Activated CD8-positive, alpha-beta T cell treated with anti-CD3 and anti-CD28 coated beads, Interleukin-2, amount 10 ng/mL, durations not matched to agents 7 days and 5 days (primary cell): ENCODE measurements at places on chromosomes 1 and 21. TPM values are rescaled to one million over a fixed set of nuclear protein-coding genes. Genes with fewer than 3 reads are reported as not detected.

CYP4A22 gene
- not detected for total RNA-seq

CRABP2 gene
- total RNA-seq, result 1.3 TPM

MYCL gene
- not detected for total RNA-seq

UTS2 gene
- total RNA-seq, result not detected

IL24 gene
- not detected for total RNA-seq

KDF1 gene
- total RNA-seq, result not detected

UBE2U gene
- not detected for total RNA-seq

RNF207 gene
- 2.0 TPM for total RNA-seq

DNA sequence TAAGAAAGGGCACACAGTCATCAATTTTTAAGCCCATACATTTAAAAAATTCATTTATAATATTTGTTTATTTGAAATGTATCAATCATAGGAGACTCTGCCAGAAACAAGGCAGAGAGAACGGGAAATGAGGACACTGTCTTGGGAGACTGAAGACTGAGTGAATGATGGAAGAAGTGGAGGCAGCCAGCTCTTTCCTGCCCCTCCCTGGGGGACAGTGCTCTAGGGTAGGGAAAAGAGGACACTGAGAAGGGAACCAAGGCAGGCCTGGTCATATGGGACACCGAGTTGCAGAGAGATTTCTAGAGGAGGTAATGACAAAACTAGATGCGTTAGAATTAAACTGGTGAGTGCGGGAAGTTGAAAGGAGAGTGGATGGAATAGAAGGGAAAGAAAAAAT, 31.6 kb downstream of the EEIG2 start:
- no peak for DNase-seq
- no peaks in the 10 kb centered on the region for H3K27me3 ChIP-seq
- peaks cover 24% of the 10 kb centered on the region for H3K4me1 ChIP-seq
- peaks cover 1% of the 10 kb centered on the region for H3K36me3 ChIP-seq
- no peak overlapping the region for H3K4me3 ChIP-seq

GRCh38 chr1:44670751-44671640, 3.3 kb downstream of the TMEM53 start:
- H3K4me3 ChIP-seq, result no peak overlapping the region
- peaks cover 28% of the 10 kb centered on the region for H3K4me1 ChIP-seq
- no peak overlapping the region for H3K27ac ChIP-seq
- no peaks in the 10 kb centered on the region for H3K36me3 ChIP-seq
- no peaks in the 10 kb centered on the region for H3K27me3 ChIP-seq

DNA sequence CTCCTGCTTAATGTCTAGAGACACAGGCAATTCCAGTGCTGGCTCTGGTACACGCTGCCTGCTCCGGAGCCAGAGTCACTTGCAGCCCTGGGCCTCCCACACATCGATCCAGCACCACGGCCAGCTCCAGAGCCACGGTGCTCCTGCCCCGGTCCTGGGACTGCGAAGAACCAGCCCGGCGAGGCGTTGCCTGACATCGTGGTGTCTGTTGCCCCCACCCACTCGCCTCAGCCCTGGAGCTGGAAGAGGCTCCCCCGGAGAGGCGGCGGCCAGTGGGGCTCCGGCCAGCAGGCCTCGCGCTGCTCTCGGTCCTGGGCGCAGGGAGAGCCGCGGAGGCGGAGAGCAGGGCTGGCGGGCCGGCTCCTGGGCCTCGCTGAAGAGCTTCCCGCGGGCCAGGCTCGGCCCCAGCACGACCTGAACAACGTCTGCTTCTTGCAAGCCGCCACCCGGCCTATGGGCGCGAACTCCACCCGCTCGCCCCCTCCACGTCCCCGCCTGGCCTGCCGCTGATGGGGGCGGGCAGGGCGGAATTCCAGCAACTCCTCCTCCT, 364.8 kb downstream of the CEP170 start:
- no peaks in the 10 kb centered on the region for H3K27me3 ChIP-seq
- no peak for DNase-seq
- no peaks in the 10 kb centered on the region for H3K36me3 ChIP-seq
- H3K27ac ChIP-seq, result no peak overlapping the region
- no peak overlapping the region for H3K4me3 ChIP-seq

DNA sequence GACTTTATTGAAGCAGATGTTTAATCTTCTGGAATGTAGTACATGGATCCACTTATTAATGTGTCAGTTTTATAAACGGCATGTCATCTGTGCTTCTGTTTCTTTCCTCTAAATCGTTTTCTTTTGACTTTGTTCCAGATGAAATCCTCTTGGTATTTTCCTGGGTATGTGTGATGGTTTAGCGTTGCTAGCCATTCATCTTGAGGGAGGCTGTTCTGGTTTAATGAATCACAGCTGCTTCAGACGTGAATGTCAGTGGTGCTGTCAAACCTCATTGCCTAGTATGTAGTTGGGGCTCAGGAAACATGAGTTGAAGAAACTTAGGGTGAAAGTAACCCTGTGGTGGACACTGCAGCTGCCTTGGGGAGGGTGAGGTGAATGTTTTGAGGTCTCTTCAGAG, 33.2 kb downstream of the KCNK1 start:
- no peak overlapping the region for H3K27ac ChIP-seq
- no peak overlapping the region for H3K4me3 ChIP-seq
- no peaks in the 10 kb centered on the region for H3K27me3 ChIP-seq
- H3K4me1 ChIP-seq, result no peaks in the 10 kb centered on the region
- DNase-seq, result no peak

DNA sequence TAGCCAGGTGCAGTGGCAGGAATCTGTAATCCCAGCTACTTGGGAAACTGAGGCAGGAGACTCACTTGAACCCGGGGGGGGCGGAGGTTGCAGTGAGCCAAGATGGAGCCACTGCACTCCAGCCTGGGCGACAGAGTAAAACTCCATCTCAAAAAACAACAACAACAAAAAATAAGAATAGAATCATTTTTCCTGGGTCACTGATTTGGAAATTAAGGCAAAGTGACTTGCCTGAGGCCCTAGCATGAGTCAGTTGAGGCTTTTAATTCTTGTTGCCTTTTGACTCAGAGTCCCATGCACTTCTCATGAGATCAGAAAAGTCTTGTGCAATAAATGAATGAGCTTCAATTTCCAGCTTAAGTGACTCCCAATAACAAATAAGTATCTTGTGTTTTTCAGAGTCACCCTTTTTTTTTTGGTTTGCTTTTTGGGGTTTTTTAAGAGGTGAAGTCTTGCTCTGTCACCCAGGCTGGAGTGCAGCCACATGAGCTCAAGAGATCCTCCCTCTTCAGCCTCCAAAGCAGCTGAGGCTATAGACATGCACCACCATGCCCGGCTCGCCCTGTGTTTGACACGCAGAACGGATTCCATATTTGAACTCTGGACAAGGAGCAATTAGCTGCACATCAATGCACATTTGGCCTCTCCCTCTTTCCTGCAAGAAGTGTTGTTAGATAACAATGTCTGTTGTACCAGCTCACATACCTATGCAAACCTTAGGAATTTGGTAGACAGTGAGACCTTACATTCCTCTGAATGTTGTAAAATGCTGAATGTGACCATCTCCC, 3.4 kb upstream of the PLEKHM2 start:
- H3K27me3 ChIP-seq, result no peaks in the 10 kb centered on the region
- no peak overlapping the region for H3K27ac ChIP-seq
- no peak for DNase-seq
- H3K4me3 ChIP-seq, result no peak overlapping the region
- H3K4me1 ChIP-seq, result peaks cover 12% of the 10 kb centered on the region
- no peaks in the 10 kb centered on the region for H3K36me3 ChIP-seq

GRCh38 chr1:176566004-176566975, 103.3 kb downstream of the PAPPA2 start:
- H3K4me3 ChIP-seq, result no peak overlapping the region
- H3K27ac ChIP-seq, result no peak overlapping the region
- no peaks in the 10 kb centered on the region for H3K4me1 ChIP-seq

GRCh38 chr1:241332987-241333386, 24.0 kb downstream of the RGS7 start:
- no peaks in the 10 kb centered on the region for H3K4me1 ChIP-seq
- H3K27me3 ChIP-seq, result no peaks in the 10 kb centered on the region
- DNase-seq, result no peak
- H3K4me3 ChIP-seq, result no peak overlapping the region

- H3K4me1 ChIP-seq, result no peaks in the 10 kb centered on the region
- no peaks in the 10 kb centered on the region for H3K27me3 ChIP-seq
- H3K27ac ChIP-seq, result no peak overlapping the region
- no peaks in the 10 kb centered on the region for H3K36me3 ChIP-seq
- H3K4me3 ChIP-seq, result no peak overlapping the region
- no peak for DNase-seq
These were observed 68.6 kb downstream of the MEGF6 start for GRCh38 chr1:3542676-3543075.

DNA sequence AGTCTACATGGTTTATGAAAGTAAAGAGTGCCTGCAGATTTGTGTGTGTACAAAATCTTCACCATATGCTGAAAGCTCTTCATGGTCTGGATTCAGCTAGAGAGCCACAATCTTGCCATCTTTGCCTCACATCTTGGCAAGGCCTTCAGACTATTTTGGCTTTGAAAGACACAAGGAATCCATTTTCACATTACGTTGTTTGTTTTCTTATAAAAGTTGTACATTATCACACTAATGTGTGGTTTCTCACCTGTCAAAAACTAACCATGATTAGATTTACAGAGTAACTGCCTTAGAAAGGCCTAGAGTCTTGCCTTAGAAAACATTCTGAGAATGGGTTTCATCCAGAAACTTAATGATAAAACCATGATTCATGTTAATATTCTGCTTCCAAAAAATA, 494.6 kb downstream of the NEGR1 start:
- DNase-seq, result no peak
- no peaks in the 10 kb centered on the region for H3K4me1 ChIP-seq
- H3K4me3 ChIP-seq, result no peak overlapping the region
- no peaks in the 10 kb centered on the region for H3K36me3 ChIP-seq

- H3K27me3 ChIP-seq, result no peaks in the 10 kb centered on the region
- no peak overlapping the region for H3K4me3 ChIP-seq
- DNase-seq, result no peak
These were observed 4.1 kb upstream of the MIS18A start for GRCh38 chr21:32282992-32283391.

- no peak for DNase-seq
- H3K4me3 ChIP-seq, result no peak overlapping the region
- no peaks in the 10 kb centered on the region for H3K27me3 ChIP-seq
- H3K36me3 ChIP-seq, result peaks cover 11% of the 10 kb centered on the region
These were observed 79.8 kb downstream of the PKN2 start for GRCh38 chr1:88763649-88764406.
